ENCODE measurements at places on chromosomes 2 and 18. TPM values are rescaled to one million over a fixed set of nuclear protein-coding genes. Genes with fewer than 3 reads are reported as not detected.

Gene LRRFIP1
- 58.5 TPM for polyA plus RNA-seq

Gene PROM2
- 0.50 TPM for polyA plus RNA-seq

Gene B4GALT6
- 0.26 TPM for polyA plus RNA-seq

Gene KCNJ3
- polyA plus RNA-seq, result 3.2 TPM

Gene GREB1L
- polyA plus RNA-seq, result 2.7 TPM

Gene SPP2
- polyA plus RNA-seq, result not detected

Gene SLC9A4
- polyA plus RNA-seq, result not detected

Gene CDH19
- not detected for polyA plus RNA-seq

Gene TSHZ1
- polyA plus RNA-seq, result 23.9 TPM

Gene MPV17
- 188 TPM for polyA plus RNA-seq

Gene EFHD1
- polyA plus RNA-seq, result 60.0 TPM

Gene PRSS56
- polyA plus RNA-seq, result not detected

Gene E2F6
- 4.9 TPM for polyA plus RNA-seq

Gene PROC
- 0.11 TPM for polyA plus RNA-seq

Gene GAL3ST2
- not detected for polyA plus RNA-seq

Gene UCN
- 0.34 TPM for polyA plus RNA-seq

Gene CBLN2
- not detected for polyA plus RNA-seq

Gene ARHGAP25
- not detected for polyA plus RNA-seq

Gene GRP
- polyA plus RNA-seq, result 0.21 TPM

Gene IL36B
- polyA plus RNA-seq, result not detected

Measured in BJ (cell line).